ENCODE measurements at places on chromosomes 7 and 10. TPM values are rescaled to one million over a fixed set of nuclear protein-coding genes. Genes with fewer than 3 reads are reported as not detected.

ANXA11 gene
- polyA plus RNA-seq = 96.9 TPM

INA gene
- polyA plus RNA-seq = 0.22 TPM

EPDR1 gene
- 102 TPM for polyA plus RNA-seq

CPA2 gene
- 0.28 TPM for polyA plus RNA-seq

- DNase-seq = no peak
These were observed 16.0 kb downstream of the CHST15 start for GRCh38 chr10:124077208-124077993.

DNA sequence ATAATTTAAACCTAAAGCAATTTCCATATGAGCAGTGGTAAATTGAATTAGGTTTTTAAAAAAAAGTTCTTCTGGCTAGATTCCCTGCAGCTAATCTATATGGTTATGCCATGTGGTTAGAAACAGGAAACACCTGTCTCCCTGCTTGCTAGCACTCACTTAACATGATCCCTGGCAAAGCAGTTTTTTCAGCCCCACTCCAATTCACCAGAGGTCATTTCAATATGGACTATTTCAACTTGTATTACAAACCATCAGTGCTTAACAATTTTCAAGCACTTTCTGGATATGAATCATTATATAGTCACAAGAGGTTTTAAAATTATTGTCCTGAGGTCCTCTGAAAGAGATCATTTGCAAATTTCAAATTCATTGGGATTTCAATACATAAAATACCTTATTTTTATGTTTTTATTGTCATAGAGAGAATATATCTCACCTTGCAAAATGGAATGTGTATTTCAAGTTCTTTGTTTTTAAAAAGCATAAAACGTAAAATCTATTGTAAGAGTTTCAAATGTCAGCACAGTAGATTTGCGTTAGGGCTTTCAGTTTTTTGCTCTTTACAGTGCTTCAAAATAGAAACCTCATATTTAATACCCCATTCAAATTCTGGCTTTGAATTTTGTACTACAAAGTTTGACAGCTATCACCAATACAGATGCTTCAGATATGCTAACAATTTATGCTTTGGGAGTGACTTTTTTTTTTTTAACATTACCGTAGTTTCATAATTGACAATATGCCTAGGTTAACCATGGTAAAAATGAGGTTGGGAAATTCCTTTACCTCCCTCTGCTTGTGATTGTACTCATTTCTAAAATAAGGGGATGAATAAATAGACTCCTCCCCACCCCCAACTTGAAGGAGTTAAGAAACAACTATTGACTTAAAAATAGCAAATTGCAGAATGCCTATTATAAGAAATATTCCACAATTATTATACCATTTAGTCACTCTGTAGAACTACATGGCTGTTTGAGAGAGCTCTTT lies 117.5 kb upstream of the HGF start:
- no peak for DNase-seq

DNA sequence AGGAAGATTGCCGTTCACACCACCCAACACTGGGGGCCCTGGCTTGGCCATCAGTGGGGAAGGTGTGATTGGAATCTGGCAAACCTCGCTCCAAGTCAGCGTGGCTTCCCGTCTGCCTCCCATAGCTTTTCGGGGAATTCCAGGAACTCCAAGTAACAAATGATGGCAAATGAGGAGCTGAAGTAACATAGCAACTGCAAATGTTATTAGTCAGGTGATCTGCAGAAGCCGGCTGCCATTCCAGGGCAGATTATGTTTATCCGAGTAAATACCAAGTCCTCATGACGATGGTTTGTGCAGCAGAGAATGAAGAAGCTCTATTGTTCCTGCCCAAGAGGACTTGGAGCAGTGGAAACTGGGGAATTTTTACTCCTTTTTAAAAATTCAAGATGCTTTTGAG lies 270.5 kb upstream of the PODXL start:
- DNase-seq = no peak

DNA sequence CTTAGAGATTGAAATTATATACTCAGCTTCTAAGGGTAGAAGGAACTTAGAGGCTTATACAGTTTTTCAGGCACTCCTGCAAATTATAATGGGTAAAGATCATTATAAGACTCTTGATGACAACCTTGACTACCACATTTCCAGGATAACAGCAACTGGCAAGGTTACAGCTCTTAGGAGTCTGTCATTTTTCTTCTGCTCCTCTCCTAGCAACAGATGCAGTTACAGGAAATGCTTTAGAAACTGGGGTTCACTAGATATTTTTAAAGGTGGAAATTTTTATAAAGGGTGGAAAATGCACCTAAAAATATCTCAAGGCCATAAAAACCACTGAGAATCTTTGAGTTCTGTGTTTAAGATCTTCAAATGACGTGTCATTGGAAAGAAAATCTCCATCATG lies 185.8 kb downstream of the RELN start:
- DNase-seq = no peak

DNA sequence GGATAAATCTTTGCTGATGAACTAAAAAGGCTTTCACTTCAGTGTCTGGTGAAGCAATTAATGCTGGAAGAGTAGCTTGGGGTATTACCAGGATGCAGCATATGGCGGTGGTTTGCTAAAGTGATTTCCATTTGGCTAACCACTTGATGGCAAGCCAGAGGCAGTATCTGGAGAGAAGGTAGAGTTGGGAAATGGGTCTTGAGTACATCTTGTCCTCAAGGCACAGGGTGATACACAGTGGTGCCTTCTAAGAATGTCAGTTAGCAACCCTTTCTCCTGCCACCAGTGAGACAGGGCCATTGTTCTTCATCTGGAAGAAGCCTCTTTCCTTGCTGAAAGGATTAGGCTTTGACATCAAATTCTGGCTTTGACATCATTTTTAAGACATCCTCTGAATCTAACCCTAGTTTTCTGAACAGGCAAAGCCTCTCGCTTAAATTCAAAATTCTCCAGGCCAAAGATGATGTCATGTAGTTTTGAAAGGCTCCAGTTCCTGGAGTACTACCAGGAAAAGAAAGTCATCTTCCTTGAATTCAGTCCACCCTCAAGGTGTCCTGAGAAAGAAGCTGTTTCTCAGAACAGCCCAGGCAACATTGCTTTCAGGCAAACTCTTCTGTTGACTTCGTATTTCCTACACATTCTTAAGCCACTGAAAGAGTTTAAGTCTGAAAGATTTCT lies 162.4 kb downstream of the ARID5B start:
- peak; percentile 74 for DNase-seq

DNA sequence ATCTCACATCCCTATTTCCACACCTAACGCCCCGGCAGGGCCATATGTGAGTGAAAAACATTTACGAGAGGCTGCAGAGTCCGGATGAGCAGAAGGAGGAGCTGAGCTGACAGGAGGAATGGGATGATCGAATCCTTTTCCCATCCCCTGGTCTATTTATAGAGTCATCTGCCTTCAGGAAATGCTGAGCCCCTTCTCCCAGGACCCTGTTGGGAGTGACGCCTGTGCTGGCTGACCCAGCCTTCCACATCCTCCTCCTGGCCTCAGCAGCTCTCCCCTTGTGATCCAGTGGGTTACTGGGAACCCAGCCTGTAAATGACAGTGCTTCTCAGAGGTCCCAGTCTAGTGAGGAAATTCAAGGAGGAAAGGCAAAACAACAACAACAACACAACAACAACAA lies 16.6 kb downstream of the DENND2A start:
- peak; percentile 86 for DNase-seq
